ENCODE measurements at places on chromosomes 3 and 15. TPM values are rescaled to one million over a fixed set of nuclear protein-coding genes. Genes with fewer than 3 reads are reported as not detected.

DNA sequence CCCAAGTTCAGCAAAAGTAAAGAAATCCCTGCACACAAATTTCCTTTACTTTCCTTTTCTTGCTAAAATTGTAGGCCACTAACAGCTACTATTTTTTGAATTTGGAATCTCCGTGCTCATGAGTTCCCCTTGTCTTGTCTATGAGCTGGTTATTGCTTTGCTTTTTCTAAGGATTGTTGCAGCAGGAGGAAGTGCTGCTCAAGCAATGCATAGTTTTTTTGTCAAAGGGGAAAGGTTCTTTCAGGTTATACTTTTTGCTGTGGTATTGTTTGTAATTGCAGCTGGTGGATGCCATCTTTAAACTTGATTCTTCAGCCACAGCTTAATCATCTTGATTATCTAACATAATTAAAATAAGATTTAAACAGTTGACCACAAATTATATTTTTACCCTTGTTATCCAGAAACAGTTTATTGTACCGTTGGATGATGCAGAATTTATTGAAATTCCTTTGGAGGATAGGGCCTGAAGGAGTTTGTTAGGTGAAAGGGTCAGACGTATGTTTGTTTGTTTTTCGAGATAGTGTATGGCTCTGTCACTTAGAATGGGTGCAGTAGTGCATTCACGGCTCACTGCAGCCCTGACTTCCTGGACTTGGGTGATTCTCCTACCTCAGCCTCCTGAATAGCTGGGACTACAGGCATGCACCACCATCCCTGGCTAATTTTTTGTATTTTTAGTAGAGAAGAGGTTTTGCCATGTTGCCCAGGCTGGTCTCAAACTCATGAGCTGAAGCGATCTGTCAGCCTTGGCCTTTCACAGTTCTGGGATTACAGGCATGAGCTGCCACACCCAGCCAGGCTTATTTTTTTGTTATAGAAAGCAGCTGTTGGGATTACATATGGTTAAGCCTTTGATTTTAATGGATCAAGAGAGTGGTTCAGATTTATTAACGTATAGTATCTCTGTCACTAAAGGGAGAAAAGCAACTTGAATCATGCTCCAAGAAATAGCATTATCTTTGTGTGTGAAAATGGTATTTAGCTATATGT, 11.7 kb downstream of the MGA start:
- DNase-seq: no peak

DNA sequence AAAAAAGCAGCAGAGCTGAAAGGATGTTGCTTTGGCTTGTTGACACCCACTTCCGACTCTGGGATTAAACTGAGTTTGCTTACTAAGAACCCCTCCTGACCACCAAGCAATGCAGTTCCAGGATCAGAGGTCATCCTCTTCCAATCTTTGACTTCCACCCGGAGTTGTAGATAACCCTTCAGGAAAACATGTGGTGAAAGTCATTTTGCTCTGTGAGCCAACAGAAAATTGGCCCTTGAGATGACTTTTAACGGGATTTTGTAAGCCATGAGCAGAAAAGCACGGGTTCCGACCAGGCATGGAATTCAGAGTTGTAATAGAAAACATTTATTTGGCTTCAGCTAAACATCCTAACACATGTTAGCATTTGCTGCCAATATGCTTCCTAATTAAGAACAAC, 171.6 kb upstream of the NR2F2 start:
- DNase-seq: no peak

DNA sequence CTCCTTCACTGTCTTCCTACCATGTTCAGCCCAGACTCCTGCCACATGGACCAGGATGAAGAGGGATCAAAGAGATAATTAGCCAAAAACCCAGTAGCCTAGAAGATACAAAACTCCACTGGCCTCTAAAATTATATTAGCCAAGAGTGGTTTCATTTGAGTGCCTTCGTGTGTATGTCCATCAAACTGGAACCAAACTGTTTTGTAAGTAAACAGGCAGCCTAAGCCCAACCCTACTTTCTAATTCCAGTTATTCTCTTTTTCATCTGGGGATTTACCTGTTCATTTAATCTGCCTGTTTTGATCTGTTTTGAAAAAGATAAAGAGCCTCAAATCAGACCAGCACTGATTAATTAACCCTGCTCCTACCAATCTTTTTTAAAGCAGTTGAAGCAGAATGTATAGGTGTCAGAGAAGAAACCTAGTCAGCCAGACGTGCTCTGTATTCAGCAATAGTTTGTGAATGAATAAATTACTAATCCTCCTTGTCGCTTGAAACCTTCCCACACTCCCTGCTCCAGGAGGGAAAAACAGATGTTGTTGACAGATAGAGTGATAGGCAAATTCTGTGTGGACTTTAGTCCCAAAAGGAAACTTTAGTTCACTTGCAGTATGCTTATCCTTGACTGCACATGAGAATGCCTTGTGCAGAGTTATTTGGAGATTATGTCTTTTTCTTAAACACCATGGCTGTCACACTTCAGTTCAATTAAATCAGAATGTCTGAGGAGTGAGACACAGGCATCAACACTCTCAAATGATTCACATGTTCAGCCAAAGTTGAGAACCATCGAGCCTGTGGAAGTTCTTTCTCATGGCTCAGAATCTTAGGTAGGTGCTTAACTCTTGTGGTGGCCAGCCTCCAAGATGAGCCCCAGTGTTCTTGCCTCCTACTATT, 55.5 kb upstream of the ZBED2 start:
- no peak for DNase-seq

DNA sequence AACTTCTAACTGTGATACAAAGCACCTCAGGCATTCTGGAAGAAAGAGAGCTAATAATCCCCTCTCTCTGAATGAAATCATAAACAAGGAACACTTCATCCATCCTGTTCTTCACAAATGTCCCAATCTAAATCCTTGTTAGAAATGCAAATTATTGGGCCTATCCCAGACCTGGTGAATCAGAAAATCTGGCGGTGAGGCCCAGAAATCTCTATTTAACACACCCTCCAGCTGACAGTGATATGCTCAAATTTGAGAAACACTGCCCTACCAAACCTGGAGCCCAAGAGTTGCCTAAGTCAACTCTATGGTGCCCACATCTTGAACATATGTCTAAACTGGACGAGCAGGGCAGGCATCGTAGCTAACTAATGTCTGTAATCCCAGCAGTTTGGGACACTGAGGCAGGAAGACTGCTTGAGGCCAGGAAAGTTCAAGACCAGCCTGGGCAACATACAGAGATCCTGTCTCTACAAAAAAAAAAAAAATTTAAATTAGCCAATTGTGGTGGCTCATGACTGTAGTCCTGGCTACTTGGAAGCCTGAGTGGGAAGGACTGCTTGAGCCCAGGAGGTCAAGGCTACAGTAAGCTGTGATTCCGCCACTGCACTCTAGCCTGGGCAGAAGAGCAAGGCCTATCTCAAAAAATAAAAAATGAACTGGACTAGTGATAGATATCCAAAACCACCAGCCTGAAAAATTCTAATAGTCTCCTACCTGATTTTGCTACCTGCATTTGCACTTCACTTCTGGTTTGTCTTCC, 23.1 kb downstream of the SCAP start:
- no peak for DNase-seq

GRCh38 chr15:78830514-78831228, 19.4 kb upstream of the ADAMTS7 start:
- peak; percentile 27 for DNase-seq

MEIS2 gene
- not detected for total RNA-seq

CDCP1 gene
- 1.1 TPM for total RNA-seq

GRCh38 chr3:189664311-189664710, 33.1 kb downstream of the TP63 start:
- DNase-seq: no peak

GRCh38 chr3:178771511-178771910, 235.3 kb downstream of the KCNMB2 start:
- no peak for DNase-seq

DNA sequence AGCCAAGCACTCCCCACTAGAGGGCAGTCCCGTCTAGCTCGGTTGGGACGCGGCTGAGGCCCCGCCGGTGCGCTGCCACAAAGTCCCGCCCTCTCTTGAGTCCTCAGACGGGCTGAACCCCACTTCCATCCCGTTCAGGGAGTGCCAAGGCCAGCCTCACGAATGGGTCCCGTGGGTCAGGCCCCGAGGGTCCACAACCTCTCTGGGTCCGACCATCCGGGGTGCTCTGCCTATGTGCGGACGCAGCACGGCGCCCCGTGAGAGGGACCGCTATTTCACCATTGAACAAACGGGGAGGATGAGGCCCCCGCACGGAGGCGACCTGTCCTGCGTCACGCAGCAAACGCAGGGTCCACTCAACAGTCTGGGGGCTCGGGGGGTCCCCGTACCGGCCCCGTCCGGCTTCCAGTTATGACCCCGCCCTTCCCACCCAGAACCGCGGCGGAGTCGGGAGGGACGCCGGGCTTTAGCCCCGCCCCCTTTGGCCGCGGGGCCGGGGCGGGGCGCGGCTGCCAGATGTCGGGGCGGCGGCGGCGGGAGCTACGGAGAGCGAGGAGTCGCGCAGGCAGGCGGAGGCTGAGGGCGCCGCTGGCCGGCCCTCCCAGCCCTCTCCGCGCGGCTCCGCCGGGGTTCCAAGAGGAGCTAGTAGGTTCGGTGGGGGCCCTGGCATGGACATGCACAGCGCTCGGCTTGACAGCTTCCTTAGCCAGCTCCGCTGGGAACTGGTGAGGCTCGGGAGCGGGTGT, at the start of gene INKA1:
INKA1 (plus strand) TSS at position 543 of the 746 bp plus-strand sequence; CDS start at position 675, 132 bp downstream.
- DNase-seq: peak; percentile 89

ZNF80 gene
- total RNA-seq: 1.3 TPM

DNA sequence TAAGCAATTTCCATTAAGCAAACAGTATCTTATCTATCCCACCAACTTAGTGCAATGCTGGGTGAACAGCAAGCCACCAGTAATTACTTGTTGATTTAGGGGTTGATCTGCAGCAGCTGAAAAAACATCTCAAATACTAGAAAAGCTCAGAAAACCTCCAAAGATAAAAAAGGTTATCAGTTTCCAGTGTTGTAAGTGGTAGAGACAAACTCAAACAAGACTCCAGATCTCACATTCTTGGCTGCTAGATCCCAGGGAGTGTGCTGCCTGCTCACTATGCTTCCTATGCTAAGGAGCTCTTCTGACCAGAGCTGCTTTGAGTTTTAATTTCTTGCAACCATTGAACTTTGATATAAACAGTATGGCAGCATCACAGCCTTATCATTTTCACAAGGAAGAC, 11.3 kb downstream of the B3GALNT1 start:
- no peak for DNase-seq

PTH1R gene
- not detected for total RNA-seq

GRCh38 chr15:47812470-47812999, 95.2 kb downstream of the SEMA6D start:
- no peak for DNase-seq

- DNase-seq: no peak
Measured at GRCh38 chr3:74273091-74273490, 341.4 kb downstream of the CNTN3 start.

GRCh38 chr15:101348015-101348414, 53.0 kb upstream of the SNRPA1 start:
- no peak for DNase-seq

DNA sequence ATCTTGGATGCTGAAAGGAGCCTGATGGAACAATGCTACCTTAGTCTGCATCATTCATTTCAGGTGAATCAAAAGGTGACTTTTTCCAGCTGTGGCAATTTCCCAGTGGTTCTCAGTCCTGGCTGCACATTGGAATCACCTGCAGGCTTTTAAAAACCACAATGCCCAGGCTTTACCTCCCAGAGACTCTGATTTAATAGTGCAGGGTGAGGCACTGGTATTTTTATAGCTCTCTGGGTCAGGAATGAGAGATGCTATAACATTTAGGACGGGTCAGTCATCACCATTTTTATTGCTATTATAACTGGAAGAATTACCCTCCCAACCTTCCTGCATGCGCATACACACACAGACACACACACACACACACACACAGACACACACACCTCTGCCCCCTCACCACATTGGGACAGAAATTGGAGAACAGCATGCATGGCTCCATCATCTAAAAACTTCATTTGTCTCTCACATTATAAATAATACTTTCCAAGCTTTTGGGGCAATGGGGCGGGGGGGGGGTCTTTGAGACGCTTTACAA, 41.1 kb downstream of the LARP6 start:
- DNase-seq: no peak

DNA sequence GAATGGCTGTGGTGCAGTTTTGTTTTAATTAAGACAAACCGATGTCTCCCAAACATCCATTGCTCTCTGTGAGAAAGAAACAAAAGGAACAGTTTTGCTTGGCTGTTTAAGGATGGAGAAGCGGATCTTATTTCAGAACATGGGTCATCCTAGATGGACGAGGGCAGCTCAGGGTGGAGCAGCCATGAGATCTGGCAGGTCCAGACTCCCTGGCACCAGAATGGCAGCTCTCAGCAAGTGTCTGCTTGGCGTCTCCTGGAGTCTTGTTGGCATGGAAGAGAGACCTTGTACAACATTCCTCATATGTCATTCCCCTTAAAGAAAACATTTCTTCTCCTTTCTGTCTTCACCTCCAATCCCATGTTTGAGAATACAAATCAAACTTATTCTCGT, 93.8 kb downstream of the ADAMTSL3 start:
- DNase-seq: no peak

GP9 gene
- not detected for total RNA-seq

- peak; percentile 26 for DNase-seq
Measured at GRCh38 chr3:114299421-114299820, 5.6 kb downstream of the TIGIT start.

GRCh38 chr3:29285471-29286071, 4.7 kb downstream of the RBMS3 start:
- no peak for DNase-seq

DNA sequence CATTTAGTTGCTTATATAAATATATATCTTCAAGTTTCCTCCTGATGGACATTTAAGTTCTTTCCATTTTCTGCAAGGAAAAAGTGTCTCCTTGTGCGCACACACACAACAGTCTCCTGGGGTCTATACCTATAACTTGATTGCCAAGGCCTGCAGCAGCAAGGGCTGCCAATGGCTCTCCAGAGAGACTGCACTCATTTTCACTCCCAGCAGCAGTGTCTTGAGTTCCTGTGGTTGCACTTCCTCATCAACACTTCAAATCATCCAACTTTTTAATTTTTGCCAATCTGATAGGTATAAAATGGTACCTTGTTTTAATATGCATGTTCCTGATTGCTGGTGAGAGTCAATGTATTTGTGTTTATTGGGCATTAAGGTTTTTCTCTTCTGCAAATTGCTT, 23.1 kb downstream of the TNFAIP8L3 start:
- DNase-seq: no peak

DNA sequence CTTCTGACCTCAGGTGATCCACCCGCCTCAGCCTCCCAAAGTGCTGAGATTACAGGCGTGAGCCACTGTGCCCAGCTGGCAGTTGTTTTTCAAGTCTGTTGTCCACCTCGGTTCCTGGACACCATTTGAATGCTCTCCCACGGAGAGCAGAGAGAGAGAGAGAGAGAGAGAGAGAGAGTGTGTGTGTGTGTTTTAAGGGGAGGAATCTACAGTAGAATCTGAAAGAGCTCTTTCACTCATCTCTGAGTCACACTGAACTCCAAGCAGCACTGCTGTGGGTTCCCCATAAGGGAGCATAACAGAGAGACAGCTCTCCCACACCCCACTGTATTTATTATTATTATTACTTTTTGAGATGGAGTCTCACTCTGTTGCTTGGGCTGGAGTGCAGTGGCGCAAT, 156.6 kb downstream of the RPLP1 start:
- DNase-seq: no peak

- no peak for DNase-seq
Measured at GRCh38 chr15:49168016-49168415, 2.0 kb upstream of the GALK2 start.
